ENCODE measurements at places on chromosomes 1 and 21.

DNA sequence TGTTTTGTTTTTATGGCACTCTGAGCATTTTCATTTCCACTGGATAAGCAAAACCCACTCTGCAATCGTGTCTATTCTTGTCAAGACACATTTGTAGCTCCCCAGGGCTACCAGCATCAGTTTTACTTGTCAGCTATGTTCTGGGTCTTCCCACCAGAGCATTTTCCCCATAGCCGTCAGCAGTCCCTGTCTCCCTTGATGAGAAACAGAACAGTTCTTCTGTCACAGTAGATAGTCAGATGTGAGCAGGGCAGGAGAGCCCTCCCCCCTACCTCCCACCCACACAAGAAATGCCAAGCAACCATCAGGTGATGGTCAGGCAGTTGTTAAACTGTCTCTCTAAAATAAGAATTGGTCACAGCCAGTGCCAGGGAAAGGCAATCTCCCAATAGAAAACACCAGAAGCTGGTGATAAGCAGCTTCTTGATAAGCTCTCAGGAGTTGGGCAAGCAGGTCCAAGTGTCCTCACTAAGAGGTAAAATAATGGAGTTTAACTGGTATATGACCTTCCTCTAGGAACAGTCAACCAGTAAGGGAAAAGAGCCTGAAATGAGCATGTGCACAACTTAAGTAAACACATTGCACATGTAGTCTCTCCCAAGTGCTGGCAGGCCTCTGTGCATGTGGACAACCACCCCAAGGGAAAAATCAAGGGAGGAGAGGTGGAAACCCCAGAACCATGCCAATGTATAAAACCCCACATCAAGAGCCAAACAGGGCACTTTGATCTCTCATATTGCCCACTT is 208.2 kb downstream of the S1PR1 start:
- no peak for DNase-seq

- no peak for DNase-seq
Observed at GRCh38 chr1:107972391-107973180, 7.6 kb upstream of the VAV3 start.

DNA sequence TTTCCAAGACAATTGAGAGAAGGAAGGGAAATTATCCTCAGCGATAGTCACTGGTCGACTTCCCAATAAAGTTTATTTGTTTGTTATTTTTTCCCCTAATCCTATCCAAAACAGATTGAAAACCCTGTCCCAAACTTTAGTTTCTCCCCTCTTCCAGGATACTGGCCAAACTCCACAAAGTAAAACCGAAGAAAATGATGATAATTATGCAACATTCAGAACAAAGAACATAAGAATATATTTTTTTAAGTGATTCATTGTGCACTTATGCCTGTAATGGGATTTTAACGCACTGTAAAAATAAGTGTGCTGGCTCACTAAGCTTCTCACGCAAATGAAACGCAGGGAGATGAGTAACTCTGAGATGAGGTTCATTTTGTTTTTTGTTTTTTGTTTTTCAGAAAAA is 6.0 kb downstream of the GLIS1 start:
- DNase-seq, result no peak

GRCh38 chr1:46520063-46520911 is 30.7 kb downstream of the DMBX1 start:
- DNase-seq, result no peak

DNA sequence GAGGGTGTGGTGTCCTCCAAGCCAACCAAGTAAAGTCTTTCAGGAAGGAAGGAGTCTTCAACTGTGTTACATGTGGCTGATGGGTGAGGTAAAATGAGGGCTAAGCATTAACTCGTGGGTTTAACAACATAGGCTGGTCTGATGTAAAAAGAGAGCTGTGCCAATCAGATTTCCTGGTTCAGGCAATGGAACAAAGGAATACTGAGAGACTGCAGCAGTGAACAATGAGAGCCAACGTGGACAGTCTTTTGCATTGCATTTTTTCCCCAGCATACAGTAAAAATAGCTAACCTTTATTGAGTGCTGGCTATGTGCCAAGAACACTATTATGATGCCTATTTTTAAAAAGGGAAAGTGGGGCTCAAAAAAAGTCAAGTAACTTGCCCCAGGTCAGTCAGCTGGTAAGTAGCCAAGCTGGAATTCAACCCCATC is 31.1 kb downstream of the DLGAP3 start:
- DNase-seq, result no peak

GRCh38 chr1:222844411-222844779 is 29.6 kb downstream of the DISP1 start:
- no peak for DNase-seq

- no peak for DNase-seq
Observed at GRCh38 chr1:212743901-212744475, 44.3 kb upstream of the BATF3 start.

DNA sequence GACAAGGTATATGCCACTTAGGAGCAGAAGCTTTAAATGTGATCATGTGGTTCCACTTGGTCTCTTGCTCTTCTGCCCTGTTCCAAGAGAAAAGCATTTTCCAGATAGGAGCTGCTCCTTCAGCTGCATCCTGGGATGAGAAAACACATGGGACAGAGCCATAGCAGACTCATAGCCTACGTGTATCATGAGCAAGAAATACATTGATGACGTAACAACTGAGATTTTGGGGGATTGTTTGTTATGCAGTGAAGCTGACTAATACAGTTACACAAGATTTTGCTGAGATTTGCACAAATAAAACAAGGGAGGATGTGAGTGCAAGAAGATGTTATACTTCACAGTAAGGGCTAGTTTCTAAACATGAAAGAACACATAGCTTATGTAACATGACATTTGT is 36.0 kb upstream of the IRF2BP2 start:
- no peak for DNase-seq

DNA sequence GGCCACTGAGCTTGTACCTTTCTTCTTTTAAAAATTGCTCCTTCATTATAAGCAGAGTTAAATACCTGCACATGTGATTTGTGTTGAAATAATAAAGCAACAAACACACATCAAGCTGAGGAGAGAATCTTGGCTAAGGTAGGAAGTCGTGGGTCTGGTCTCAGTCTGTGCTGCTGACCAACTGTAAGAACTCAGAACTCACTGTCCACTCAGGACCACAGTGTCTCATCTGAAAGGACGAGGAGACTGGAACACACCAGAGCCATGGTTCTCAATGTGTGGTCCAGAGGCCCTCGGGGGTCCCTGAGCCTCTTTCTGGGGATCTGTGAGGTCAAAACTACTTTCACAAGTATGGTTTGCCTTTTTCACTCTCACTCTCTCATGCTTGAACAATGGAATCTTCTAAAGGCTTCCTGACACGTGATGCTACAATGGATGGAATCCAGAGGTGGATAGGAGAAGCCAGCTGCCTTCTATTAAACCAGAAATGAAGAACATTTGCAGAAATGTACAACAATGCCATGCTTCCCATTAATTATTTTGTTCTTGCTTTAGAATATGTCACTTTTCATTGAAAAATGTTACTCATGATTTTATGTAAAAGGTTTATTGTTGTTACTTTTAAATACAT is 17.3 kb upstream of the ETS2 start:
- DNase-seq, result no peak

DNA sequence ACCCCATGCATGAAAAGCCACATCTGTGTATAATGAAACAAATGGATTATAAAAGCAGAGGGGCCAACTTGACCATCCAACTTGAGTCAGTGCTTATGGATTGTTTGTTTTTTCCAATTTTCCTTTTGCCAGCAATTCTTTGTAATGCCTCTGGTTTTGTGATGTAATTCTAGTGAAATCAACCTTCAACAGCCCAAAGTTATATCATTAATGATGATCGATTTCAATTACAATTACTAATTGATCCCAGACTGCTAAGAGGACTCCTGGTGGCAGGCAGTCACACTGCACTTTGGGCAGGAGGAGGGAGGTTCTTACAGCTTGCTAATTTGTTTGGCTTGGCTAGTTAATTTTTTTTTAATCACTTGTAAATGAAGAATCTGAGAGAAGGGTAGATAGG is 552.3 kb downstream of the NUF2 start:
- DNase-seq, result no peak

DNA sequence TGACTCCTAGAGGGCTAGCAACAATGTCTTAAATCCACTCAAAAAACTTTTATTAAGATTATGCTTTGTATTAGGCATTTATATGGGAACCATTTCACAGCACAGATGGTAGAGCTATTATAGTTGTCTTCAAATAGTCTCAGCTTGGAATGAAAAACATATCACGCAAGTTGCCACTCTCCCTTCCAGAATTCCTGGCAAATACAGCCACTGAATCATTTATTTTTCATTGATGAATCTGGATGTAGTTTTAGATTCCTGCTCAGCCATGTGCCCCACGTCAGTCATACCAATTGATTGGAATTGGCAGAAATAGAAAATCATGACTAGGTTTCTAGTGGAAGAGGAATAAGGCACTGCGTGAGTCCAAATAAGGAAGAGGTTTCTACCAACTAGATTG is 165.2 kb downstream of the PLA2G4A start:
- DNase-seq, result no peak

- no peak for DNase-seq
Observed at GRCh38 chr1:4306559-4307467, 347.6 kb upstream of the AJAP1 start.

- no peak for DNase-seq
Observed at GRCh38 chr1:77544845-77545244, 137.6 kb downstream of the ZZZ3 start.

- DNase-seq, result no peak
Observed at GRCh38 chr1:183209533-183210158, 23.6 kb downstream of the LAMC2 start.

- no peak for DNase-seq
Observed at GRCh38 chr1:15509586-15509985, 14.4 kb downstream of the CASP9 start.

GRCh38 chr1:101260556-101261350 is 23.9 kb downstream of the S1PR1 start:
- DNase-seq, result no peak

DNA sequence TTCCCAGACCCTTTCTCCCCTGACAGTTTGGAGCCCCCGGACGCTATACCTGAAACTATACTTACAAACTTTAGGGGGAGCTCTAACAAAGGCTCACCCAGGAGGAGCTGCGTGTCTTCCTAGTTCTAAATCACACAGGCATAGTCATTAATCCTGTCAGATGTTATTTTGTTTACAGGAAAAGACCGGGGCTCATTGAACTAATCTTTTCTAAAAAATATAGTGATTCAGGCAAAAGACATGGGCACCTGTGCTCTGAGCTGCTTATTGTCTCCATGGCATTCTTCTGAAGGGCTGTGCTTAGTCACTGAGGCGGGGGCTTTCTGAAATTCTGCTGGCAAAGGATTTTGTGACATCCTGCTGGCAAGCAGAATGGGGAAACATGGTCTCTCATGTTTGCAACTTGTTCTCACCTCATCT is 1577.0 kb downstream of the NCAM2 start:
- DNase-seq, result no peak

DNA sequence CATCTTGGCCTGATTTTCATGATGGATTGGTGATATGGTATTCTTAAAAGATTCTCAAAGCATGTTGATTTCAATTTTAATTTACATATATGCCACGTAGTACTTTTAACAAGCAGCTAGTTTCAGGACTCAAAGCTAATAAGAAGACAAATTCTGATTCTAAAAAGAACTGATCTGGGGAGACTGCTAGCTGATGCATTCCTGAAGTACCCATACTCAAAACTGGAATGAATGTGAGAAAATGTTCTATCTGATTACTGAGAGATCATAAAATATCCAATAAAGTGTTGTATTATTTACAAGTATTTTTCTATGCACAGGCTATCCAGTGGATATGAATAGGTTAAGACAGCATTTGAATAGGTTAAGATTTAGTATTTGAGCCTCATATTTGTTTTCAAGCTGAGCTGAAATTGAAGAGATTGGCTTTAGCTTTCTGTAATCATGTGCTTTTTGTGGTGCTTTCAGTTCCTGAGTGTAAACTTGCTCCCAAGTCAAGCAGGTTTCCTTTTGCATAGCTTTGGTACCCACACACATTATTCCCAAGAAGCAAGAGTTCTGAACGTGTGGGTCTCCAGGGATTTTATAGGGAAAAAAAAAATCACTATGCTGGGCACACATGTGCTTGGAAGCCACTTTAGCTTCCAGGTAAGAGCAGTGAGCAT is 114.1 kb downstream of the VPS13D start:
- DNase-seq, result no peak

GRCh38 chr1:234270093-234270492 is 103.2 kb upstream of the COA6 start:
- no peak for DNase-seq

- no peak for DNase-seq
Observed at GRCh38 chr1:182971219-182971618, 18.3 kb upstream of the SHCBP1L start.

GRCh38 chr21:45989355-45990048 is 7.9 kb downstream of the COL6A1 start:
- no peak for DNase-seq

DNA sequence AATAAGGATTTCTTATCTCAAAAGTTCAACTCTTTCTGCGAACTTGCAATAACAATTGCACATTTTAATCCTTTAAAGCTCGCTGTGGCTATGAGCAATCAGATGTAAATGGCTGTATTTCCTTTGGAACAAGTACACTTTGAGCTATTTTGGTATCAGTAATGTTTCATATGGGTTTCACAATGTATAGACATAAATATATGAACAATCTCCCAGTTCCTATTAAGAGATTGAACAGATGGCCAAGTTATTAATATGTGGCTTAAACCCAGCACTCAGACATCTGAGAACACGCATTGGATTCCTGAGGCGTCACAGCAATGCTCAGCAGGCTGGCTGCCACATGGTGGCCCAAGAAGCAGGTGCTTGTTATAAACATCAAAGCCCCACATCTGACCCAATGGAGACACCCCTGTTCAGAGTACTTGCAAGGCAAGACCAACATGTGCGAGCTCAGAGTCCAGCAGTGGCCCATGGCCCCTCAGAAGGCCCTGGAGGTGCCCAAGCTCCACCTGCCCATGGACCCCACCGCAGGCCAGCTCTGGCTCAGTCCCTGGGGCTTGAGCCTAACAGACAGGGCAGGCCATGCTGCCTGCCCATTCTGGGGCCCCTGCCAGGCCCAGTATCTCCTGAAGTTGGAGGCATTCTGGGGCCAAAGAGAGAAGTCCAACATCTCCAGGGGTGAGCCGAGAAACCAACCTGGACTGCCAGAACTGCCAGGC is 23.7 kb downstream of the PSMG1 start:
- peak; percentile 75 for DNase-seq

- no peak for DNase-seq
Observed at GRCh38 chr1:70978623-70979022, 69.0 kb downstream of the PTGER3 start.

- no peak for DNase-seq
Observed at GRCh38 chr1:84143796-84144565, at the start of gene PRKACB. Gene PRKACB (plus strand): TSS chr1:84144271. CDS start chr1:84144362, 91 bp downstream.

GRCh38 chr1:234504969-234505768 is 26.2 kb upstream of the TARBP1 start:
- no peak for DNase-seq

Data from D721Med (cell line).